Liver (tissue), 10 donors: ENCODE measurements at places on chromosomes 1 and 21.

- no peak for DNase-seq
Measured at GRCh38 chr1:155931332-155932038, 2.7 kb downstream of the KHDC4 start.

DNA sequence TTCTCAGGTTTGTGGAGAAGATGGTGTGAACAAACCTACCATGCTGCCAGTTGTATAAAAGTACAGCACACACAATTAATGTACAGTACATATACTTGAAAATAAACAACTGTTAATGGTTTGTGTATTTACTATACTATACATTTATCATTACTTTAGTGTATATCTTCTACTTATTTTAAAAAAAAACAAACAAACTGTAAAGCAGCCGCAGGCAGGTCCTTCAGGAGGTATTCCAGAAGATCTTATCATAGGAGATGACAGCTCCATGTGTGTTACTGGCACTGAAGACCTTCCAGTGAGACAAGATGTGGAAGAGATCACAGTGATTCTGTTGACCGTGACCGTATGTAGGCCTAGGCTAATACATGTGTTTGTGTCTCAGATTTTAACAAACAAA lies 155.7 kb downstream of the COP1 start:
- no peak for DNase-seq

DNA sequence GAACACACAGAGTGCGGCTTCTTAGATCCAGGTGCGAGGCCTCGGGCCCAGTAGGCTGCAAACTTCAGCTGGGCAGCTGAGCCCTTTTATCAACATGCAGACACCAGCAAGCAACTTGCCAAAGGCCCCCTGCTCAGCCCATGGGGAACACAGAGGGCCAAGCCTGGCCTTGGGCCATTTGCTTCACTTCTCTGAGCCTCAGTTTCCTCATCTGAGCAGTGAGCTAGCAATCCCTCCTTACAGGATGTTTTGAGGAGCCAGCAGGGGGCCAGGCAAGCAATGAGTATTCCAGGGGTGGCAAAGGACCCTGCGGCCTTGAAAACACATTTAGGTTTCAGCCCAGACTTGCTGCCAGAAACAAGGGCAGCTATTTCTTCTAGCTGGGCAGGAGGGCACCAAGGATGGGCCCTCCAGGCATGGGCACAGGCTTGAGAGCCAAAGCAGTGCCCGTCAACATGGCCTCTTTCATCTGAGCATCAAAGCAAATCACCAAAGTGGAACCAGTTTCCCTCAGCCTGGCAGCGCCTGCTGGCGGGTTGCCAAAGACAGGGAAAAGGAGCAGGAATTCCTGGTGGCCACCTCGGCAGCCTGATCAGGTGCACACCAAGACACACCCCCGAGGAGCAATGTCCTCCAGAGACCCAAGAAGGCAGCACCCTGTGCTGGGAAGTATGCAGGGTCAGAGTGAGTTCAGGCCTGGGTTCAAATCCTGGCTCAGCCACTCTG lies 1.4 kb downstream of the MATN1 start:
- DNase-seq, result no peak

- peak; percentile 49 for DNase-seq
Measured at GRCh38 chr1:231590453-231591198, 36.0 kb upstream of the DISC1 start.

DNA sequence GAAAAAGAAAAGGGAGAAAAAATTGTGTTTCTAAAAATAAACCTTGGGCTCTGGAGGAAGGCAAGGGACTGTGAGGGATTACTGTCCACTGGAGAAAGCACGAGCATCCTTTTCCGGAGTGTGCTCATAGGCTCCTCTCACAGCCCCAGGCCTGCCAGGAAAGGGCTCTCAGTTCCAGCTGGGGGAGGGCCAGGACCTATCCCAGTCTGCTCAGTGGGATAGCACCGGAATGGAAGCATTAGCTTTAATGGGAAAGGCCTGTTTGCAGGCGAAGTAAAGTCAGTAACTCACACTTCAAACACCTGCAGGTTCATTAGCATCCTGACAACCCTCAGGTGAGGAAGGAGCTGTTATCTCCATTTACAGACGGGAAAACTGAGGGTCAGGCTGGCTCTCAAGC lies 113.9 kb upstream of the USP24 start:
- DNase-seq, result no peak

GRCh38 chr21:45322231-45322959 lies 34.7 kb upstream of the POFUT2 start:
- DNase-seq, result no peak

- no peak for DNase-seq
Measured at GRCh38 chr1:180435566-180435965, 66.8 kb downstream of the ACBD6 start.

- DNase-seq, result no peak
Measured at GRCh38 chr1:63632110-63632509, 38.9 kb downstream of the PGM1 start.

GRCh38 chr1:47262787-47263413 lies 30.9 kb upstream of the TAL1 start:
- peak; percentile 78 for DNase-seq

DNA sequence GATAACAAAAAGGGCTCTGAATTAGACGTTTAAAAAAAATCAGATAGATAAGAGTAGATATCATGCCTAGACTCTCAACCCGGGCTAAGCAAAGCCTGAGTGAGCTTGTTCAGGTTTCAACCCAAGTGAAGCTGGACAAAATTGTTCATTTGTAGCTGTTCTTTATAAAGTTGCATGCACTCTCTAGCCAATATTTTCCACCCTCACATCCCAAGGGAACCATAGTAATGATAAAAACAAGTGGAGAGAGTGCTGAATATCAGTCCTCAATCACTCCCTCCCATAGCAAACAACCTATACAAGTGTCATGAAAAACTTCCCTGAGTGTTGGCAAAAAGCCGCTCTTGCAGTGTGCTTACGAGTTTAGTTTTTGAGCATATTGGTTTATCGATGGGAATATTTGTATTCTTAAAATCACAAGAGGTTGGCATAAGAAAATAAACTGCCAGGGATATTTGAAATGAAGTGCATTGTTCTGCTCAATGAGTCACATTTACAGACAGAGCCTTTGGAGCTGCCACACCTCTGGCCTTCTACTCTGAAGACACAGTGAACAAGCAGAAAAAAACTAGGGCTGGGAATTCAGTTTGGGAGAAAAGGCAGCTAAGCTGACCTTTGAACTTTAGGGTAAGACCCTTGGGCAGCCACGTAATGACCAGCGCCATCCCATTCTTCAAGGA lies 2.2 kb upstream of the CLCA2 start:
- DNase-seq, result no peak

GRCh38 chr21:38202811-38203210 lies 54.0 kb upstream of the KCNJ15 start:
- no peak for DNase-seq
